NCI-H1930 (cell line): ENCODE measurements at places on chromosomes 4 and X.

DNA sequence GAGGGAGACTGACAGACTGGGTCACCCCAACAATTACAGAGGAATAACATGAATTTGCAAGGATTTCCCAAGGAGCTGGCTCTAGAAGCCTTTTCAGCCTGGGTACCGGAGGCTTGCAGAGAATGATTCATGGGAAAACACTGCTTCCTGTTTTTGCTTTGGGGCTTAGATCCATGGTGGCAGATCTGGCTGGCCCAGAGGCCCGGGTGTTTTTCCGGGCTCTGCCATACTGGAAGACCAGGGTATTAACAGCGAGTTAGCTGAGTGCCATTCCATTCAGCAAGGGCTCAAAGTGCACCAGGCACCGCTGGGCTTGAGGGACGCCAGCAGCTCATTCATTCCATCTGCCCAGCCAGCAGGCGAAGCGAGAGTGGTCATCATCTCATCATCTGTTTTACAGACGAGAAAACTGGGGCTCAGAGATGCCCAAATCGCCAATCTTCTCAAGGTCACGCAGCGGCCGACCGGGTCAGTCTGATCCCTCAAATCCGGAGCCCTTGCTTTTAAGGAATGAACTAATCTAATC is 1.3 kb downstream of the WDR1 start:
- no peak for DNase-seq

DNA sequence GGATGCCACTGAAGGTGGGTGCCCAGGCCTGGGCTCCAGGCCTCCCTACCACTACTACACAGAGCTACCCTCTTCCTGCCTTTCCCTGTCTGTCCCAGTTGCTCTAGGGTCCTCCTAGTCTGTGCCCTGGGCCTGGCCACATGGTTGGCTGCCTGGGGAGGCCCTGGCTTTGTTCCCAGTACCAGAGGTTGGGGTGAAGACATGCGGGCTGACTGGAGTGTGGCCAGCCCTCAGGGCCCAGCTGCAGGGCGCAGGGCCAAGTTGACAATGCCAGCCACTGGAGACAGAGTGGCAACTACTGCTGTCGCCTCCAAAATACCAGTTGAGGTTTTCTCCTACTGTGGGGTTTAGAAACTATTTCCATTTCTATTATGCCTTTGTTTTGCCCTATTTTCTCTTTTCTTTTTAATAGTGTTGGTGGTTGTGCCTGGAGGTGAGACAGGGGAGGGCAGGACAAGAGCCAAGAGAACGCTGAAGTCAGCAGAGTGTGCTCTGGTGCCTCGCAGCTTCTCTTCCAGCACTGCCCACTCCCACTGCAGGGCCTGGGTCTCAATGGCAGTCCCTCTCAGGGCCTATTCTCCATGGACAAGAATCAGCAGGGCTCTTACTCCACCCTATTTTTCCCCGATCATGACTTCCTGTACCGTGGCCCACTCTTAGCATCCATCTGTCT is 32.2 kb upstream of the XPNPEP2 start:
- no peak for DNase-seq

GRCh38 chr4:102871772-102872171 is 3.0 kb downstream of the CISD2 start:
- no peak for DNase-seq

- no peak for DNase-seq
Observed at GRCh38 chrX:576904-577560, 53.6 kb upstream of the SHOX start.

GRCh38 chrX:115560978-115561604 is at the start of gene PLS3:
Gene PLS3 (plus strand): TSS chrX:115561174. CDS start chrX:115610251, 49,077 bp downstream.
- peak; percentile 21 for DNase-seq

GRCh38 chr4:151296227-151296626 is 19.3 kb downstream of the PRSS48 start:
- DNase-seq = no peak

DNA sequence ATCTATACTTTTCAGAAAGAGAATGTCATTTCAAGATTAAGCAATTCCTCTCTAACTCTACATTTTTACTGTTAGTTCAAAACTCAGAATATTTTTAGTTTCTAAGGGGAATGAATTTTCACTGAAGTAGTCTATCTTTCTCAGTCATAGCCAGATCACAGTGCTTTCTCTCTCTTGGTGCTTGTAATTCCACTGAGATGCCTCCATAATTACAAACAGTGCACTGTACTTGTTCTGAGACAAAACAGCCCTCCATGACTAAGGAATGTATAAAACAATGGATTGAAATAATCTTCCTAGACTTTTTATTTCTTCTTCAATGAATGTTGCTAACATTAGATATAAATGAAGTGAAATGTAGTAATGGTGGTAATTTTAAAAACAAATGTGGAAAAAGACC is 603.2 kb upstream of the FAM241A start:
- DNase-seq = no peak

DNA sequence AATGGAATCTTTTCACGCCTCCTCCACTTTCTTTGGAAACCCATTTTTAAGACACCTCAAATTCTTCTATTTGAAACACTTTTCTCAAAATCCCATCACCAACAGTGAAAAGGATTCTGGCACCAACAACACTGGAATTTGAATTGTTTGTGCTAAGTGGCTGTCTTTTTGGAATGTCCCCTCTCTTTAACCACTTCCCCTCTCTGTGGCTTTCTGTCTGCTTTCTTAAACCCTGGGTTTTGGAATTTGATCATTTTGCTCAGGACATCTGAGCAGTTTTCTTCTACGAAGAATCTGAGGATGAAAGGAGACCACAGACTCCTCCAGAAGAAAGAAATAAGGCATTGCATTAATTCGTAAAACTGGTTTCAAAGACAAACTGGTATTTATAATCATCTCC is 89.0 kb downstream of the MXRA5 start:
- DNase-seq = no peak

GRCh38 chrX:121579016-121579760 is 531.8 kb downstream of the GLUD2 start:
- no peak for DNase-seq

DNA sequence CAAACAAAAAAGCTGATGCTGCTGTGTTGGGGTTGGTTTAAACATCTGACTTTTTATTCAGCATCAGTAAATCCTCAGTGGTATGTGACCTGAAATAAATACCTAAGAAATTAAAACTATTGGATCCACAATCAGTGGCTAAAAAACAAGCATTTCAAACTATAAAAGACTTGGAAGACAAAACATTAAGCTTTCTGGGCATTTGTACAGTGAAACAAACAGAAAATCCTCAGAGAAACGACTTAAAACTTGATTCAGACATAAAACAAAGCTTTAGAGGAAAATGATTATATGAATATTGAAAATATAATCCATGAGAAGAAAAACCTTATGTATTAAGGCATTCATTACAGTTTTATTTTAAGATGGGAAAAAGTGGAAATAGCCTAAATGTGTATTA is 213.3 kb upstream of the INTU start:
- DNase-seq = no peak

- DNase-seq = no peak
Observed at GRCh38 chr4:69787879-69788278, 27.5 kb upstream of the SULT1B1 start.

DNA sequence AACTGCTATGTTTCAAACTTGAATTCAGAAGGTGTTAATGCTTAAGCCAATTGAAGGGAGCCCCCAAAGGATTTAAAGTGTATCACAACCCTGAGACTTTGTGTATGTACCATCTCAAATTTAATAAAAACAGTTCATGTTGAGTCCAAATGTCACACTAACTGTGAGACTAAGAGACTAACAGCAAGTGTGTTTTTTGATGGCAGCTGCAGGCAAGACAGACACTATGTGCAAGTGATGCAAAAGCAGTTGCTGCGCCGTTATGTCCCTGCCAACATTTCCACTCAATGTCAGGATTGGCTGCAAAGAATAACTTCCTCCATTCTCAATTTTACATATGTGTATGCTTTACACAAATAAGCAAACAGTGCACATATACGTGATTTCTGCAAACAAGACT is 594.6 kb downstream of the IL15 start:
- DNase-seq = no peak

- no peak for DNase-seq
Observed at GRCh38 chrX:12206413-12206812, 68.1 kb downstream of the FRMPD4 start.

DNA sequence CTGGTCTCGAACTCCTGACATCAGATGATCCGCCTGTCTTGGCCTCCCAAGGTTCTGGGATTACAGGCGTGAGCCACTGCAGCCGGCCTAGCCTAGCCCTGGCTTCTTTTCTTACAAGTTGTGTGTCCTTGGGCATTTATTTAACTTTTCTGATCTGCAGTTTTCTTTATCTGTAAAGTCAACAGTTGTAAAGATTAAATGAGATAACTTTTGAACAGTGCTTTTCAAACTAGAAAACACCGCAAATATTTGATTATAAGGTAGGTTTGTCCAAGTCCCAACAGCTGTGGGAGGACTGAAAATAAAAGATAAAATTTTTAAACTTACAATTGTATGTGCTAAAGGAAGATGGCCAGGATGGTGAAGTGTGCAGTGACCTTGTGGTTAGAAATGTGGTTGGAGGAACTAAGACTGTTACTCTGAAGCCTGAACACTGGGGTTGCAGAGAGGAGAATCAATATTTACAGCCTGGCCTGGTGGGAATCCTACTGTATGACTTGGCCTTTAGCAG is 44.8 kb downstream of the GSX2 start:
- no peak for DNase-seq

- DNase-seq = no peak
Observed at GRCh38 chr4:140695483-140695882, 60.7 kb downstream of the TBC1D9 start.

GRCh38 chr4:98290511-98290910 is 29.3 kb downstream of the RAP1GDS1 start:
- DNase-seq = no peak

DNA sequence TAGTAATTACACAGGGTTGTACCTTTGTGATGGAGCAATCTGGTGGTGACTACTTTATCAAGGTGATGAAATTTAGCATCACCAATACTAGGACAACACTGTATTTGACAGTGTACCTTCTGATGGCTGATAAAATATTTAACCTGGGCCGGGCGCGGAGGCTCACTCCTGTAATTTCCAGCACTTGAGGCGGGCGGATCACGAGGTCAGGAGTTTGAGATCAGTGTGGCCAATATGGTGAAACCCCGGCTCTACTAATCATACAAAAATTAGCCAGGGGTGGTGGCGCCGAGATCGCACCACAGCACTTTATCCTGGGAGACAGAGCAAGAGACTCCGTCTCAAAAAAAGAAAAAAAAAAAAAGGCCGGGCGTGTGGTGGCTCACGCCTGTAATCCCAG is 1.9 kb upstream of the TAF1 start:
- no peak for DNase-seq

DNA sequence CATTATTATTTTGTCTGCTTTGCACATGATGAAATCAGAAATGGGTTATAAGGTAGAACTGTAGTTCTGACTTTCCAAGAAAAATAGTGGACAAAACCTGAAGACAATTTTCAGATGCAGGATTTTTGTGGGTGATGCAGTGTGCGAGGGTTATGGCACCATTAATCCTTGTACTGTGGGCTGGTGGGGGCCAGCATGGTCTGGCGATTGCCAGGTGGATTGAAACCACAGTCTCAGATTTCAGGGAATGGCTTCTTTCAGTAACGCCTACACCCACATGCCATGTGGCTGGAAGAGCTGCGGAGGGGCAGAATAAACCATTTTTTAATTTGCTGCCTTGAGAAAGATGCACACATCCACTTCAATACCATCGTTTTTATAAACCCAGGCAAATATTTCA is 150.5 kb downstream of the ARSF start:
- DNase-seq = no peak

- DNase-seq = no peak
Observed at GRCh38 chrX:15215366-15215765, 54.5 kb downstream of the ASB9 start.

- DNase-seq = no peak
Observed at GRCh38 chr4:31793907-31794306, 1073.7 kb downstream of the PCDH7 start.

- DNase-seq = no peak
Observed at GRCh38 chr4:35500812-35501211, 743.5 kb downstream of the ARAP2 start.

GRCh38 chrX:154596290-154596929 is 11.5 kb downstream of the CTAG1A start:
- DNase-seq = no peak

DNA sequence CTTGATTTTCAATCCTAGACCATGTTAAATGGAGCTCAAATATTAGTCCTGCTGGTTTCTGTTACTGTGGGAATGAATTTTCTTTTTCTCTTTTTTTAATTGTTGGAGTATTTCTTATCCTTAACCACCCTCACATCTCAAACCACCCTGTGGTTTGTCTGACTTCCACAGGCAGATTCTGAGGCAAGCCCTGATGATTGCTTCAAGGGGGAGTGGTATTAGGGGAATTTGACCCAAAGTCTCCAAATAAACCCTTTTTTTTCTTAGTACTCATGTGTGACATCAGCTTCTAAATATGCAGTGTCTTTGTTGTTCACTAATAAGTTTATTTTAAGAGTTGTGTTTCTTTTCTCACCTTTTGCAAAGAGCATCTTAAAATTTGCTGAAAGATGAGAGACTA is 810.3 kb downstream of the IL1RAPL1 start:
- DNase-seq = no peak

GRCh38 chr4:167606551-167606950 is 372.3 kb upstream of the SPOCK3 start:
- DNase-seq = no peak

DNA sequence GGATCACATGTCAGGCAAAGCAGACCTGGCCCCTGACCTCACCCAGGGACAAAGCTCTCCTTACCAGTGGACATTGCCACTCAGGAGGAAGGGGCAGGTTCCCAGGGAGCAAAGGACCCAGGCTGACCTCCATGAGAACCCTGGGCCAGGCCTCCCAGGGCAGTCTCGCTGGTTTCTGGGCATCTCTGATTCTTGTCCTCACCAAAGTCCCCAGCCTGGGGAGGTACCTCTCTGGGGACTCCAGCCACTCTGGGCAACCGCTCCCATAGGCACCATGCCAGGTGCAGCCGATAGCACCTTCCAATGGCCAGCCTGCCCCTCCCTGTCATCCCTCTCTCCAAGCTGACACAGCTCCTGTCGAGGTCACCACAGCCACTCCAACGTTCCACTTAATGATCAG is 7.9 kb downstream of the EVC2 start:
- no peak for DNase-seq

DNA sequence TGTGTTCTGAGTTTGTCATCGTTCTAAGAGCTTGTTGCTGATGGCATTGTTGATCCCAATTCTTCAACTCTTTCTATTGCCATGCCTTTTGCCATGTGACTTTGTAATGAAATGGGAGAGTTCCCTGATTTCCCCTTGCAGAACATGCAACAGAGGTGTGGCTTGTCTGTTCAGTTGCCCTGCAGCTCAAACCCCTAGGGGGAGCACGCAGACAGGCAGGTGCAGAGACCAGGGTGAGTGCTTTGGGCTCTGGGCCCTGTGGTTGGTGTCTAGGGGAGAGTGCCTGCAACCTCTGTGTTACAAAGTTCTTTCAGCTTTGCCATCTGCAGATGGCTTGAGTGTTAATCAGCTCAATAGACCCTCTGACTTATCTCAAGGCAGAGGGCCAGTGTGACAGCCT is 332.7 kb downstream of the MID1IP1 start:
- DNase-seq = no peak

DNA sequence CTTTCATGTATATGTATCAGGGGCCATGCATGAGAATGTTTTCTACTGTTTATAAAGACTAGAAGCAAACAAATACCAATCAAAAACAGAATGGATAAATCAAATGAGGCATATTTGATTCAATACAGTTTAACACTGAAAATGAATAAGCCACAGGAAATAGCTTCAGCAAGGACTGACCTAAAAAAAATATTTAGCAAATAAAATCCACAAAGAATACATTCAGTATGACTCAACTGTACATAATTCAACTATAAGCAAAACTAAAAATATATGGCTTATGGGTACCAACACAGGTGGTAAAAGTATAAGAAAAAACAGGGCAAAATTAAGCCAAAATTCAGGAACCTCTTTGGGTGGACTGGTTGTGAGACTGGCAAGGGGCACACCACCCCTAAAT is 112.9 kb downstream of the KCNIP4 start:
- DNase-seq = no peak
